ENCODE measurements at places on chromosomes 5 and 9. TPM values are rescaled to one million over a fixed set of nuclear protein-coding genes. Genes with fewer than 3 reads are reported as not detected.

DNA sequence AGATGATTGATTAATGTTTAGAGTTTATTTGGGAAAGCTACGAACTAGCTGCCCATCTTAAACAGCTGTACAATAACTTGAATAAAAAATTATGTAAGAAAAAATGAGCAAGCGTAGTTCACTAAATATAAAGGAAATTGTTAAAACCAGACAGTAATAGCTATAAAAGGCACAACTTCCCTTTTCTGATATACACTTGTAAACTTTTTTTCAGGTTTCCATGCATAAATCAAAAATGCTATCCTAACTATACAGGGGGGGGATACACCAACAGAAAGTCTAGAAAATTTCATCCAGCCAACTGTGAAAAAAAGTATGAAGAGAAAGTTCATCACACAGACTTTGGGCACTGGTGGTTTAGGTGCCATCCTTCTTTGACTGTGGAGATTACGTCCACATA lies 122.3 kb downstream of the NR3C1 start:
- no peak overlapping the region for H3K27ac ChIP-seq
- no peaks in the 10 kb centered on the region for H3K27me3 ChIP-seq
- DNase-seq = no peak
- H3K36me3 ChIP-seq = peaks cover 56% of the 10 kb centered on the region
- peaks cover 1% of the 10 kb centered on the region for H3K4me1 ChIP-seq
- H3K4me3 ChIP-seq = no peak overlapping the region

GRCh38 chr5:66041627-66042026 lies 102.5 kb upstream of the SREK1 start:
- H3K27me3 ChIP-seq = no peaks in the 10 kb centered on the region
- peaks cover 2% of the 10 kb centered on the region for H3K4me1 ChIP-seq
- H3K36me3 ChIP-seq = peaks cover 26% of the 10 kb centered on the region
- no peak overlapping the region for H3K4me3 ChIP-seq
- no peak for DNase-seq

GRCh38 chr5:152990649-152991048 lies 499.8 kb upstream of the GRIA1 start:
- no peak overlapping the region for H3K4me3 ChIP-seq
- H3K27me3 ChIP-seq = no peaks in the 10 kb centered on the region

- no peak overlapping the region for H3K27ac ChIP-seq
- H3K4me3 ChIP-seq = no peak overlapping the region
- DNase-seq = no peak
- H3K36me3 ChIP-seq = peaks cover 19% of the 10 kb centered on the region
Observed at GRCh38 chr5:103132684-103133083, 12.6 kb downstream of the PPIP5K2 start.

GRCh38 chr5:176366232-176366894 lies 1.1 kb downstream of the ARL10 start:
- peak overlapping the region; percentile 32 for H3K27ac ChIP-seq
- H3K4me3 ChIP-seq = peak overlapping the region; percentile 72
- peaks cover 9% of the 10 kb centered on the region for H3K36me3 ChIP-seq
- DNase-seq = no peak
- peaks cover 35% of the 10 kb centered on the region for H3K4me1 ChIP-seq

- peak; percentile 70 for DNase-seq
- peaks cover 2% of the 10 kb centered on the region for H3K27me3 ChIP-seq
- no peak overlapping the region for H3K4me3 ChIP-seq
- H3K27ac ChIP-seq = no peak overlapping the region
Observed at GRCh38 chr9:93682155-93682968, 106.0 kb downstream of the PHF2 start.

- H3K27me3 ChIP-seq = no peaks in the 10 kb centered on the region
- DNase-seq = no peak
- H3K27ac ChIP-seq = no peak overlapping the region
- H3K36me3 ChIP-seq = no peaks in the 10 kb centered on the region
- H3K4me3 ChIP-seq = no peak overlapping the region
- no peaks in the 10 kb centered on the region for H3K4me1 ChIP-seq
Observed at GRCh38 chr5:1026700-1027621, 18.4 kb downstream of the NKD2 start.

- H3K27me3 ChIP-seq = peaks cover 33% of the 10 kb centered on the region
- no peak overlapping the region for H3K4me3 ChIP-seq
- no peak overlapping the region for H3K27ac ChIP-seq
Observed at GRCh38 chr5:123285122-123286023, 137.8 kb downstream of the CEP120 start.

GRCh38 chr9:93671020-93671338 lies 94.6 kb downstream of the PHF2 start:
- H3K4me1 ChIP-seq = no peaks in the 10 kb centered on the region
- H3K27me3 ChIP-seq = no peaks in the 10 kb centered on the region
- H3K36me3 ChIP-seq = peaks cover 5% of the 10 kb centered on the region
- H3K27ac ChIP-seq = no peak overlapping the region
- DNase-seq = peak; percentile 5
- no peak overlapping the region for H3K4me3 ChIP-seq

- H3K27me3 ChIP-seq = no peaks in the 10 kb centered on the region
- DNase-seq = no peak
- peaks cover 30% of the 10 kb centered on the region for H3K4me1 ChIP-seq
- no peak overlapping the region for H3K4me3 ChIP-seq
- peaks cover 25% of the 10 kb centered on the region for H3K36me3 ChIP-seq
- H3K27ac ChIP-seq = no peak overlapping the region
Observed at GRCh38 chr9:124398191-124398935, 16.9 kb downstream of the PSMB7 start.

GRCh38 chr5:7850395-7851239 lies at the start of gene CFAP90:
TSS of gene CFAP90 (minus strand) at chr5:7851133. CDS start at chr5:7851021, 112 bp downstream.
- no peak within 1 kb of the TSS for H3K27ac ChIP-seq
- peaks cover 1% of the 10 kb centered on the region for H3K36me3 ChIP-seq
- no peak for DNase-seq
- peak within 1 kb of the TSS; percentile 60 for H3K4me3 ChIP-seq

GRCh38 chr5:31972558-31972957 lies 201.6 kb downstream of the GOLPH3 start:
- no peaks in the 10 kb centered on the region for H3K36me3 ChIP-seq
- no peak for DNase-seq
- no peak overlapping the region for H3K4me3 ChIP-seq
- no peak overlapping the region for H3K27ac ChIP-seq
- H3K4me1 ChIP-seq = no peaks in the 10 kb centered on the region

DNA sequence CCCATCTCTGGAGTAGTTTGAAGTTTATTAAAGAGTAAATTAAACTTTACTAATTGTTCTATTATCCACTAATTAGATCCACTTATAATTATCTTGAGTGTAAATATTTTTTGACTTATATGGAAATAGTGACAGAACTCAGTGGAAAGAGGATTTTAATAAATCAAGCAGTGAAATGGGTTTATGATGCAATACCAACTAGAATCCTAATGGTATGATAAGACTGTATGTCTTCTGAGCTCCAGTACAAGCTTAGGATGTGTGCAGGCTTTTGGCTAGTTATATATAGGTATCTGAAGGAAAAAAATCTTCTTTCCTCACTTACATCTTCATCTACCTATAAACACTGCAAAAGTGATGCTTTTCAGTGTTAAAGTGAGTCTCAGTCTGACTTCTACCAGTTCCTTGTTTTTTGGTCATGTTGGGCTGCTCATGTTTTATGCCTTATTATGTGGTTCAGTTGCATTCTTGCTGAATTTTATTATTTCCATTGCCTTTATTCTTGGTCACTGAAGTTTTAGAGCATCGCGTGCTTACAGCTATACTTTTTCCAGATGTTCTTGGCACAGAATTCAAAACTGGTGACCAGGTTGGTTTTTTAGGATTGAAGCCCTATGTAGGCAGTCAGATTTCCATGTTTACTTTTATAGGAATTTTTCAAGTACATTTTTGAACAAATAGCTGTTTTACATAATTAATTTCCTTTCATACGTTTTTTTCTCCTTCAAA lies 30.5 kb downstream of the XRCC4 start:
- no peak overlapping the region for H3K27ac ChIP-seq
- DNase-seq = no peak
- no peaks in the 10 kb centered on the region for H3K4me1 ChIP-seq
- peaks cover 12% of the 10 kb centered on the region for H3K36me3 ChIP-seq
- no peaks in the 10 kb centered on the region for H3K27me3 ChIP-seq

- DNase-seq = no peak
- H3K36me3 ChIP-seq = no peaks in the 10 kb centered on the region
- H3K27me3 ChIP-seq = peaks cover 24% of the 10 kb centered on the region
- no peaks in the 10 kb centered on the region for H3K4me1 ChIP-seq
Observed at GRCh38 chr9:77005216-77005615, 14.2 kb upstream of the FOXB2 start.

- H3K36me3 ChIP-seq = no peaks in the 10 kb centered on the region
- no peak for DNase-seq
Observed at GRCh38 chr9:99485459-99485858, 263.4 kb downstream of the SEC61B start.

- H3K36me3 ChIP-seq = no peaks in the 10 kb centered on the region
- no peak overlapping the region for H3K27ac ChIP-seq
- H3K4me1 ChIP-seq = no peaks in the 10 kb centered on the region
- H3K27me3 ChIP-seq = peaks cover 19% of the 10 kb centered on the region
Observed at GRCh38 chr9:132135456-132135855, 26.4 kb upstream of the NTNG2 start.

GRCh38 chr5:58315794-58316193 lies 144.1 kb downstream of the PLK2 start:
- no peaks in the 10 kb centered on the region for H3K36me3 ChIP-seq
- no peak for DNase-seq
- H3K27ac ChIP-seq = no peak overlapping the region
- no peaks in the 10 kb centered on the region for H3K27me3 ChIP-seq
- H3K4me1 ChIP-seq = no peaks in the 10 kb centered on the region
- no peak overlapping the region for H3K4me3 ChIP-seq

GRCh38 chr5:63286724-63287123 lies 675.5 kb downstream of the HTR1A start:
- H3K27me3 ChIP-seq = no peaks in the 10 kb centered on the region
- no peak overlapping the region for H3K4me3 ChIP-seq
- H3K27ac ChIP-seq = no peak overlapping the region
- H3K4me1 ChIP-seq = no peaks in the 10 kb centered on the region

DNA sequence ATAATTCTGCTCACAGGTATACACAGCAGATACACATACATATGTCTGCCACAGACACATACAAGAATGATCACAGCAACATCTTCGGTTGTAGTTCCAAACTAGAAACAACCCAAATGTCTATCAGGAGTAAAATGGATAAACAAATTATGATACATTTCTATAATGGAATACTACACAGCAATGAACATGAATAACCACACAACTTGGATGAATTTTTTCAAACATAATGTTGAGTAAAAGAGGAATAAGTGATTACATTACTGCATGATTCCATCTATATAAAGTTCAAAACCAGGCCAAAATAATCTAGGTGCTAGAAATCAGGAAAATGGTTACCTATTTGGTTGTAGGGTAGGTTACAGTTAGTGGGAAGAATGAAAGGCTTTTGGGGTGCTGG lies 4.6 kb upstream of the EGFLAM start:
- no peak for DNase-seq
- H3K4me1 ChIP-seq = no peaks in the 10 kb centered on the region
- no peaks in the 10 kb centered on the region for H3K36me3 ChIP-seq

- H3K36me3 ChIP-seq = no peaks in the 10 kb centered on the region
- DNase-seq = no peak
- no peaks in the 10 kb centered on the region for H3K27me3 ChIP-seq
- H3K27ac ChIP-seq = no peak overlapping the region
Observed at GRCh38 chr5:110376281-110376951, 350.1 kb downstream of the TMEM232 start.

DNA sequence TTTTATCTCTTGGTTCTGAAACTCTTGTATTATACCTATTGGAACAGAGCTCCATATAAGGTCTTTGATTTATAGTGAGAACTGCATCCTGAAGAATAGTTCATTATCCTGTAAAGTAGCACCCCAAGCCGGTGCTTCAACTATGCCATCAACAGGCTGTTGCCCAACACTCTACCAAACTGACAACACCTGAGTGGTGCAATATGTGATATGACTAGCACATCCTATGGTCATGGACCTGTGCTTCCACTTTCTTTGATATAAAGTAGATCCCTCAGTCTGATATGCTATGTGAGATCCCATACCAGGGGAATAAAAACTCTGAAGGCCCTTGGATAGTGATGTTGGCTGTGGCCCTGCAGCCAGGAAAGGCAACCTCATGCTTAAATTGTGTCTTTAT lies 15.8 kb downstream of the CSF2 start:
- no peak overlapping the region for H3K4me3 ChIP-seq
- no peak overlapping the region for H3K27ac ChIP-seq
- no peak for DNase-seq

DNA sequence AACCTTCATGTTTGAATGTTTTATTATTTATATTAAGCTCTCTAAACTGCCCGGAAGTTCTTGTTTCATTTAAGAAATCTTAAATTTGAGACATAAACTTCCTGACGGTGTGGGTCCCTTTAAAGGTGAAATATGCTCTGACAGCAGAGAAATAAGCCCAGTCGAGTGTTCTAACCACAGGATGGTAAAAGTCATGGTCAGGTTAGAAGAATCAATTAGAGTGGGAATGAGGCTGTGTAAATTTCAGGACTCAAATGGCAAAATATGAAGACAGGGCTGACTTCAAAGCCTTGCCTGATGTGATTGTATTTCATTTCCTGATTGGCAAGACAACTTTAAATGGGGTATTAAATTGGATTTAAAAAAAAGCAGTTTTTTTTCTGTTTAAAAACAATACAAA lies 432.9 kb upstream of the BRINP1 start:
- no peaks in the 10 kb centered on the region for H3K36me3 ChIP-seq
- no peak overlapping the region for H3K4me3 ChIP-seq
- H3K27ac ChIP-seq = no peak overlapping the region
- no peak for DNase-seq
- no peaks in the 10 kb centered on the region for H3K4me1 ChIP-seq
- H3K27me3 ChIP-seq = no peaks in the 10 kb centered on the region

DNA sequence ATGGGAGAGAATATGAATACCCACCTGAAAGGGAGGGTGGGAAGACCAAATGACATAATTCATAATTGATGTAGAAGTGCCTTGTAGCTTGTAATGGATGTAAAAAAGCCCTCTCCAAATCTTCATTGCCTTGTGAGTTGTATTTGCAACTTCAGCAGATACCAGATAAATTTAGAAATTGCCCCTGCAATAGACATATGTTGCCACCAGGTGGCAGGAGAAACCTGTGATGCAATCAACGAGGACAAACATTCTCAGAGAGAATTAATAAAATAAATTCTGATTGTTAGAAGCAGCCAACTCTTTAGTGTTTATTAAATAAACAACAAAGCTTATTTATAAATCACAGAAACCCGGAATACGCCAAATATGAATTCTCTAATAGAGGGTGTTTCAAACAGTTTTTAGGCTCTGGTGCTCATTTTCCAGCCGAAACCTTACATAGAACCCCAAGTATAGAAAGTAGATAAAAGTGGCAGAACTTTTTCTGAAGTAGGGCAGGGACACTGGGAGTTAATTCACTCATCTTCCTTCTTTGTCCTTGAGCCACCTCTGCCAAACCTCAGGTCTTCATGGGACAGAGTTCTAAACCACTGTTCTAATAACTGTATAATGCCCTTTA lies 147.8 kb downstream of the TMEM38B start:
- no peaks in the 10 kb centered on the region for H3K36me3 ChIP-seq
- no peaks in the 10 kb centered on the region for H3K27me3 ChIP-seq
- no peaks in the 10 kb centered on the region for H3K4me1 ChIP-seq

The LRRC19 gene
- total RNA-seq = not detected

The BSPRY gene
- 4.4 TPM for total RNA-seq

The GPR21 gene
- total RNA-seq = 1.1 TPM

The SNCAIP gene
- total RNA-seq = not detected

The ZNF618 gene
- total RNA-seq = 0.42 TPM

The ANKRD34B gene
- not detected for total RNA-seq

The ACOT12 gene
- not detected for total RNA-seq

The AK8 gene
- 0.39 TPM for total RNA-seq

The PITX1 gene
- total RNA-seq = not detected

The C5orf52 gene
- total RNA-seq = not detected

The CCDC187 gene
- not detected for total RNA-seq

The ESM1 gene
- not detected for total RNA-seq

The TOR4A gene
- total RNA-seq = 6.6 TPM

The EPB41L4A gene
- 1.0 TPM for total RNA-seq

The ARSK gene
- total RNA-seq = 4.1 TPM

The C5 gene
- total RNA-seq = 2.3 TPM

Measured in activated CD8-positive, alpha-beta T cell treated with anti-CD3 and anti-CD28 coated beads, Interleukin-2, amount 10 ng/mL, durations not matched to agents 7 days and 5 days (primary cell).